ENCODE measurements at places on chromosomes 13 and 19. TPM values are rescaled to one million over a fixed set of nuclear protein-coding genes. Genes with fewer than 3 reads are reported as not detected.

The ZNF543 gene
- total RNA-seq, result 5.5 TPM

The SAE1 gene
- 50.1 TPM for total RNA-seq

The ZNF677 gene
- total RNA-seq, result 22.2 TPM

The SIN3B gene
- 33.0 TPM for total RNA-seq

The RAVER1 gene
- total RNA-seq, result 19.3 TPM

The OR7D2 gene
- 0.21 TPM for total RNA-seq

The NAPSA gene
- total RNA-seq, result 0.97 TPM

The SLC46A3 gene
- total RNA-seq, result 17.6 TPM

The CYP2A7 gene
- total RNA-seq, result not detected

The GIPR gene
- total RNA-seq, result 11.0 TPM

The CGB5 gene
- not detected for total RNA-seq

The UNC13A gene
- 0.03 TPM for total RNA-seq

The TMPRSS9 gene
- total RNA-seq, result not detected

The URAD gene
- not detected for total RNA-seq

The HSD11B1L gene
- 4.0 TPM for total RNA-seq

The GJA3 gene
- 8.0 TPM for total RNA-seq

The MRPL4 gene
- 60.2 TPM for total RNA-seq
